ENCODE measurements at places on chromosomes 5 and 9.
A peak's percentile ranks its signal among the peaks of the same experiment; 100 is the strongest.

- H3K4me1 ChIP-seq, result peaks cover 5% of the 10 kb centered on the region
- H3K4me3 ChIP-seq, result no peak overlapping the region
- no peak overlapping the region for H3K27ac ChIP-seq
- no peaks in the 10 kb centered on the region for H3K36me3 ChIP-seq
- H3K27me3 ChIP-seq, result no peaks in the 10 kb centered on the region
- peak; percentile 57 for DNase-seq
These were observed 300.5 kb downstream of the DEPDC1B start for GRCh38 chr5:60399507-60399906.

- H3K27ac ChIP-seq, result no peak overlapping the region
- no peaks in the 10 kb centered on the region for H3K4me1 ChIP-seq
- no peaks in the 10 kb centered on the region for H3K27me3 ChIP-seq
- DNase-seq, result no peak
- no peaks in the 10 kb centered on the region for H3K36me3 ChIP-seq
These were observed 72.2 kb downstream of the NMUR2 start for GRCh38 chr5:152332716-152333460.

- no peak overlapping the region for H3K4me3 ChIP-seq
- H3K4me1 ChIP-seq, result no peaks in the 10 kb centered on the region
- no peak for DNase-seq
- H3K27me3 ChIP-seq, result no peaks in the 10 kb centered on the region
- no peaks in the 10 kb centered on the region for H3K36me3 ChIP-seq
These were observed 449.2 kb upstream of the ACTBL2 start for GRCh38 chr5:57931807-57932206.

GRCh38 chr5:124524552-124525232 is 221.7 kb downstream of the ZNF608 start:
- no peak for DNase-seq
- H3K4me3 ChIP-seq, result no peak overlapping the region
- H3K27ac ChIP-seq, result no peak overlapping the region
- no peaks in the 10 kb centered on the region for H3K36me3 ChIP-seq
- no peaks in the 10 kb centered on the region for H3K27me3 ChIP-seq
- H3K4me1 ChIP-seq, result peaks cover 3% of the 10 kb centered on the region

- no peak overlapping the region for H3K4me3 ChIP-seq
- H3K27me3 ChIP-seq, result no peaks in the 10 kb centered on the region
- no peaks in the 10 kb centered on the region for H3K4me1 ChIP-seq
- no peak overlapping the region for H3K27ac ChIP-seq
These were observed 236.5 kb downstream of the DMRTA1 start for GRCh38 chr9:22682961-22683699.

DNA sequence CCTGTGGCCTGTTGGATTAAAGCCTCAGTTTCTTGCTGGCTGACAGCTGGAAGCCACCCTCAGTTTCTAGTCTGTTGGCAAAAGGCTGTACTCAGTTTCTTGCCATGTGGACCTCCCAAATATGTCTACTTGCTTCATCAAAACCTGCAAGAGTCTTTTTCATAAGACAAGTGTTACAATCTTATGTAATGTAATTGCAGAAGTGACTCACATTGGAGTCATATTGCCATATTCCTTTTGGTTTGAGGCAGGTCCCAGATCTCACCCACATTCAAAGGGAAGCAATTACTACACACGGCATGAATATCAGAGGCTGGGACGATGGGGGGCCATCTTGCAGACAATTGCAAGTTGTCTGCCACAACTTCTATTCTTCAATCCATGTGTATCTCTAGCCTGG is 286.7 kb upstream of the IL12B start:
- H3K27ac ChIP-seq, result no peak overlapping the region
- H3K27me3 ChIP-seq, result no peaks in the 10 kb centered on the region
- no peak overlapping the region for H3K4me3 ChIP-seq
- DNase-seq, result no peak

DNA sequence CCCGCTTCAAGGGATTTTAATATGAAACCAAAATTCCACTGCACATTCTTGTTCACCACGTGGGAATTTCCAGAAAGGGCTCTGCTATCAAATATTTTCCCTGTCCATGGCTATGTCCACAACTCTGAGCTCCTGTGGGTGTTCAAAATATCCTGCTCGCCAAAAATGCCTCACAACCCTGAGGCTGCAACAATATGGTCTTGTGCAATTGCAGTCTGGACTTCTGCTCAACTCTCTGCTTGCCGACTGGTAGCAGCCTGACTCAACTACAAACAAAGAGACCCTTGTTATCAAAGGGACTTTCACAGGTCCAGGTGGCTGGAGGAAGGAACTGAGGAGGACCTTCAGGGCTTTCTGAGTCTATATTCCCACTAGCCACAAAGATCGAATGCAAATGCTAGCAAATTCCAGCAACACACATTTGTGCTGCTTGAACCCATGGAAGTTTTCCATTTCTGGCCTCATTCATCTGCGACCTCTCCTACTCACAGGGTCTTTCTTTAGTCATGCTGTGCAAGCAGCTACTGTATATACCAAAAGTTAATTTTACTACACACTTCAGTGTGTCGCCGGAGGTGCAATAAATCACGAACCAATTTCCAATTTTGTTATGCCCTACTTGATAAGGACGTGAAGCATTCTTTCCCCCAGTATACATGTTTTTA is 169.2 kb upstream of the SLC30A5 start:
- no peaks in the 10 kb centered on the region for H3K27me3 ChIP-seq
- no peak for DNase-seq
- H3K4me3 ChIP-seq, result no peak overlapping the region
- no peak overlapping the region for H3K27ac ChIP-seq
- H3K36me3 ChIP-seq, result no peaks in the 10 kb centered on the region

DNA sequence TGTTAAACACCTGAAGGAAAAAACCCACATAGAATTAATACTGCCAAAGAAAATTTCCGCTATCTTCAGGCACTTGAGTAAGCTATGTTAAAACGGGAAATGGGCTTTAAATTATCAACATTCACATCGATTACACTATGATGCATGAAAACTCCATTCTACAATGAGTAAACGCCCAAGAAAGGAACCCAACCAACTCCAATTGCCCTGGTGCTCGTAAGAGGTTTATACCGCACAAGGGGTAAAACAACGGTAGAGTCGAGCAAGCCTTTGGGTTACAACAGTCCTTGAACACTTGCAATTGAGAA is 1.0 kb downstream of the AGTPBP1 start:
- no peaks in the 10 kb centered on the region for H3K4me1 ChIP-seq
- H3K36me3 ChIP-seq, result no peaks in the 10 kb centered on the region
- no peak overlapping the region for H3K27ac ChIP-seq
- H3K27me3 ChIP-seq, result no peaks in the 10 kb centered on the region
- H3K4me3 ChIP-seq, result peak overlapping the region; percentile 10

- no peaks in the 10 kb centered on the region for H3K36me3 ChIP-seq
- no peak for DNase-seq
- H3K4me3 ChIP-seq, result no peak overlapping the region
- H3K4me1 ChIP-seq, result no peaks in the 10 kb centered on the region
- H3K27me3 ChIP-seq, result no peaks in the 10 kb centered on the region
These were observed 76.3 kb downstream of the FOCAD start for GRCh38 chr9:20760246-20760891.

GRCh38 chr9:14213504-14213903 is 100.4 kb downstream of the NFIB start:
- peaks cover 2% of the 10 kb centered on the region for H3K4me1 ChIP-seq
- no peaks in the 10 kb centered on the region for H3K27me3 ChIP-seq
- no peak overlapping the region for H3K4me3 ChIP-seq
- no peaks in the 10 kb centered on the region for H3K36me3 ChIP-seq
- no peak overlapping the region for H3K27ac ChIP-seq

GRCh38 chr9:126569036-126569435 is 44.7 kb upstream of the LMX1B start:
- H3K4me3 ChIP-seq, result no peak overlapping the region
- no peak overlapping the region for H3K27ac ChIP-seq
- no peaks in the 10 kb centered on the region for H3K36me3 ChIP-seq
- no peaks in the 10 kb centered on the region for H3K4me1 ChIP-seq
- H3K27me3 ChIP-seq, result no peaks in the 10 kb centered on the region
- DNase-seq, result peak; percentile 6

DNA sequence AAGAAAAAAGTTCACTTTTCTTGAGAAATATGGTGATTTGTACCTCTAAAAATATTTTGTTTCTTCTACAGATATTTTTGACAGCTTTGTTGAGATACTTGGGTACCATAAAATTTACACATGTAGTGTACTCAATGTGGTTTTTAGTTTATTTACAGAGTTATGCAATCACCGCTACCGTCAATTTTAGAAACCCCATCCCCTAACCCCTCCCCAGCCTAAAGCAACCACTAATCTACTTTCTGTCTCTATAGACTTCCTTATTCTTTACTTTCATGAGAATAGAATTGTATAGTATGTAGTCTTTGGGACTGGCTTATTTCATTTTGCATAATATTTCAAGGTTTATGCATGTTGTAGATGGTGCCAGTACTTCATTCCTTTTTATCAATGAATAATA is 45.0 kb upstream of the TDRD7 start:
- no peak overlapping the region for H3K4me3 ChIP-seq
- no peaks in the 10 kb centered on the region for H3K27me3 ChIP-seq
- no peak for DNase-seq
- H3K4me1 ChIP-seq, result no peaks in the 10 kb centered on the region
- no peaks in the 10 kb centered on the region for H3K36me3 ChIP-seq
- no peak overlapping the region for H3K27ac ChIP-seq

GRCh38 chr5:75412111-75412990 is 75.3 kb downstream of the HMGCR start:
- no peaks in the 10 kb centered on the region for H3K27me3 ChIP-seq
- no peak overlapping the region for H3K27ac ChIP-seq
- no peak overlapping the region for H3K4me3 ChIP-seq

DNA sequence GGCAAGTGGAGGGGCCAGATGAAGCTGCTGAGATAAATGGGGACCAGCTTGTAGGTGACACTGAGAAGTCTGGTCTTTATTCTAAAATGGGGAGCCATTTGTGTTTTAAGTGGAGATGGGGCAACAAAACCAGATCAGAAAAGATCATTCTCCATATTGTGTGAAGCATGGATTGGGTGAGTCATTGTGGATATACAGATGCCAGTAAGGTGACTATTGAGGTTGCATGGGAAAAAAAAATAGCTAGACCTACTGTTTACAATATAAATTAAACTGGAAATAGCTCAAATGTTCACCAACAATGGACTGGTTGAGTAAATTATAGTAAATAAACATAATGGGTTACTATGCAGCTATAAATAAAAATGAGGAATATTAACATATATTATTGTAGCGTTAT is 5.4 kb upstream of the MAP1B start:
- no peaks in the 10 kb centered on the region for H3K27me3 ChIP-seq
- no peaks in the 10 kb centered on the region for H3K4me1 ChIP-seq
- H3K4me3 ChIP-seq, result no peak overlapping the region
- no peak for DNase-seq
- H3K27ac ChIP-seq, result no peak overlapping the region

- peak; percentile 74 for DNase-seq
- H3K27me3 ChIP-seq, result no peaks in the 10 kb centered on the region
- no peaks in the 10 kb centered on the region for H3K36me3 ChIP-seq
- H3K4me3 ChIP-seq, result no peak overlapping the region
- no peaks in the 10 kb centered on the region for H3K4me1 ChIP-seq
- no peak overlapping the region for H3K27ac ChIP-seq
These were observed 3.1 kb downstream of the EDF1 start for GRCh38 chr9:136862849-136863622.
